ENCODE measurements at places on chromosomes 3 and 15.

- no peak for DNase-seq
Measured at GRCh38 chr15:64180235-64180824, 17.5 kb upstream of the PPIB start.

- DNase-seq = no peak
Measured at GRCh38 chr3:16343101-16343500, 78.1 kb downstream of the OXNAD1 start.

GRCh38 chr15:35738370-35738769, 192.4 kb upstream of the DPH6 start:
- DNase-seq = no peak

DNA sequence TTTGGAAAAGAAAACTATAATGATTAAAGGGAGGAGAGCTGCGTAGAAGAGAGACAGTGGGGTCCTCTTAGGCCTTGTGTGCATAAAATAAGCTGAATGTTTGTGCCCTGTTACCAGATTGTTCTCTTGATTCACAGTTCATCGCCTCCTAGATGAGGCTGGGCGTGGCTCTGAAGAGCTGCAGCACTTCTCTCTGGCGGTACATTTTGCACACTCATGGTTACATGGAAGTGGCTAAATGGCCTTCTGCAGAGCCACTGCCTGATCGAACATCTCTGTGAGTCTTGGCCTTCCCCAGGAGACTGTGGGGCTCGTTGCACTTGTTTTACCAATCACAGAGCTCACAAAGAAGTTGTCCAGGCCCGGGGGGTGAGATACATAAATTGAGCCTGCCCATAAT, 208.8 kb downstream of the GABRG3 start:
- DNase-seq = no peak

- no peak for DNase-seq
Measured at GRCh38 chr15:89998141-89998661, 2.9 kb upstream of the ZNF710 start.

- no peak for DNase-seq
Measured at GRCh38 chr3:124277144-124277890, 285.4 kb upstream of the ROPN1 start.

DNA sequence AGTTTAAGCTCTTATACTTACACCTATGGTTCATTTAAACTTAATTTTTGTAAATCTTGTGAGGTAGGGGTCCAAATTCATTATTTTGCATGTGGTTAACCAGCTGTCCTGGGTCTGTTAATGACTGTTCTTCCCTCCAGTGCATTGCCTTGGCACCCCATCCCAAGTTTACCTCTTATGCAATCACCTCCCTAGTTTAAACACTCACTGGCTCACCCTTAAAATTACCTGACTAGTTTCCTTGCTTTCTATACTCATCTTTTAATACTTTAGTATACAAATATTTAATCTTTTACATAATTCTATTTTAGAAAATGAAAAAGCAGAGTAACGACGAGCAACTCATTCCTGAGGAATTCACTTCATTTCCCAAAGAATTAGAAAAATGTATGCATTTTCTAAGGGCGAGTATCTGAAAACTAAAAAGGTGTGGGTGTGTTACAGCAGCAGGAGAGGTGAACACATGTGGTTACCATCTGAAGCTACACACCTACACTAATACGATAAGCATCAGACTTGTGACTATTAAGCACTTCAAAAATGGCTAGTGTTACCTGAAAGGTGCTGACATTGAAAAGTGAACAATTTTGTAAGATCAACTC, 33.7 kb downstream of the TJP1 start:
- DNase-seq = no peak

GRCh38 chr3:21944251-21944650, 193.2 kb upstream of the ZNF385D start:
- no peak for DNase-seq

- DNase-seq = no peak
Measured at GRCh38 chr15:67967871-67968431, 86.2 kb upstream of the PIAS1 start.
